Activated CD8-positive, alpha-beta memory T cell treated with anti-CD3 and anti-CD28 coated beads for 48 hours (primary cell): ENCODE measurements at places on chromosomes 5 and 9.

- DNase-seq, result no peak
Observed at GRCh38 chr5:2633992-2634391, 117.5 kb downstream of the IRX2 start.

DNA sequence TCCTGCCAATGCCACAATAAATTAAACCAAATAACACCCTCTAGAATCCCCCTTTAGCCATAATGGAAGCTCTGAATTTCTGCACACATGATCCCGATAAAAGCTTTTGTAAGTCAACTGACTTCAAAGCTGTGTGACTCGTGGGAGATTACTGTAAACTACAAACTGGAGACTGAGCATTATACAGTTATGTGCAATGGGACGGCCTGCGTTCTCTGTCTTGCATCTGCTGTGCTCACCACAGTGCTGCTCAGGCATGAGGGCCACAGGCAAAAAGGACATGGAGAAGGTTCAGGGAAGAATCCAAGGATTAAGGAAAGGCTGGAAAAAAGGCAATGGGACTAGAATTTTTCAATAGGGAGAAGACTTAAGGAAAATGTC lies 184.2 kb downstream of the FANCC start:
- no peak for DNase-seq

GRCh38 chr9:95313010-95313498 lies 4.5 kb downstream of the FANCC start:
- DNase-seq, result no peak

DNA sequence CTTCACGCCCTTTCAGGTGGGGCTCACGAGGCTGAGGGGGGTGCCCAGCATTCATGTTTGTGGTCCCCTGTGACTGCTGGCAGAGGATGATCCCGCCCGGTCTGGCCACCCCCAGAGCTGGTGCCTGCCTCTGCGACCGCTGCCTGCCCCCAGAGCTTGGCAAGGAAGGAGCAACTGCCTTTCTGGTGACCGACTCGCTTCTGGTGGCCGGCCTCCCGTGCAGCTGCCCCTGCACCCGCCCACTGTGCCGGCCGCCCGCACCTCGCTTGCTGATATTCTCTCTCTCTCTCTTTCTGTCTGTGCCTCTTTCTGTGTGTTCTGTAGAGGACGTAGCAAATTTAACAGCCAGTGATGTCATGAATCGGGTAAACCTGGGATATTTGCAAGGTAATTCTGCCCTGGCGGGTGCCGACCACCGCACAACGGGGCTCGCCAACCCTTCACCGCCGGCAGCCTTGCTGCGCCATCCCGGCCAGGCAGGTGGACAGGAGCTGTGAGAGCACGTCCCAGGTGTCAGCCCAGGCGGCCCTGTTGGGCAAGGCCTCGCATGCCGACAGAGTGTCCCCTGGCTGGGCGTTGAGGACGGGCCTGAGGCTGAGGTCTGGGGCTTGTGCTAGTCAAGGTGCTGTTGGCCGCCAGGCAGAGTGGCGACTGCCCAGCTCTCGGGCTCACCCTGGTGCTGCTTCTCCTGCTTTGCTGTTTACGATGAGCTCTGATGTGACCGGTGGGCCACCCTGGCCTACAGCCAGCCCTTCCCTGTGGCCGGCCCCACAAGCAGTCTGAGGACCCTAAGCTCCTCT lies 86.0 kb downstream of the KCNT1 start:
- DNase-seq, result no peak

DNA sequence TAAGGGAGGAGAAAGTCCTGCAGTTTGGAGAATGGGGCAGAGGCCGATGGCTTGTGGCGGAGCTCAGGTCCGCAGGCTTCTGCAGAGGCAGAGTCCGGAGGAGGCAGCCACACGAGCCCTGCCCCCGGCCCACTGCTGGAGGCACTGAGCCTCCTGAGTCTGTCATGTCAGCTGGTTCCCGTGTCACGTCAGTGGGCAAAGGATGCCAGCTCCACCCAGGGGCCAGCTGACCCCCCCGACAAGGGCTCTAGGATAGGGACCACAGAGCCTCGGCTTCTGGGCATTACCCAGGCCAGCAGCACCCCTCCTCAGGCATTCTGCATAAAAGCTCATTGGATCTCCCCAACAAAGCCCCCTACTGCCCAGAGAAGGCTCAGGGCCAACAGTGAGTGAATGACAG lies 8.5 kb downstream of the SH3PXD2B start:
- no peak for DNase-seq

DNA sequence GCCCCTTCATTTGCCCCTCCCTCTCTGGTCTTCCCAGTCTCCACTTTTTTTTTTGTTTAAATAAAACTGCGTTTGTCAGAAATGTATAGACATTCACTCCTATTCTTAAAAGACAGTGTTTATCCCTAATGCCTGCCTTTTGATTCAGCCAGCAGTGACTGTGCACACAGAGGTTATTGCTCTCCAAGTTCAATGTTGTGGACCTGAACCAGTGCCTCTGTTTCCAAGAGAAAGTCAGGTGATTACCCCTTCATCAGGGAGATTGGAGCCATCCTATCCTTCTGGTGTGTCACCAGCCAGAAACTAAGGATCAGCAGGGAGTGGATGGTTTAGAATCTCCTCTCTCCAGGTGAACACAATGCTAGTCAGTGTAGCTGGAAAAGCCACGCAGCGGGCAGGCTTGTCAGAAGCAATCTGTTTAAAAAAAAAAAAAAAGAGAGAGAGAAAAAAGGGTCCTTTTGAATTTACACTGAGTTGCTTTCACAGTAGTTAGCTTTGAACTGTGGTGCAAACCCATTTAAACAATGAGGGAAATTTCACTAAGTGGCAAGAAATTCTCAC lies 167.5 kb upstream of the DMRT1 start:
- DNase-seq, result no peak

DNA sequence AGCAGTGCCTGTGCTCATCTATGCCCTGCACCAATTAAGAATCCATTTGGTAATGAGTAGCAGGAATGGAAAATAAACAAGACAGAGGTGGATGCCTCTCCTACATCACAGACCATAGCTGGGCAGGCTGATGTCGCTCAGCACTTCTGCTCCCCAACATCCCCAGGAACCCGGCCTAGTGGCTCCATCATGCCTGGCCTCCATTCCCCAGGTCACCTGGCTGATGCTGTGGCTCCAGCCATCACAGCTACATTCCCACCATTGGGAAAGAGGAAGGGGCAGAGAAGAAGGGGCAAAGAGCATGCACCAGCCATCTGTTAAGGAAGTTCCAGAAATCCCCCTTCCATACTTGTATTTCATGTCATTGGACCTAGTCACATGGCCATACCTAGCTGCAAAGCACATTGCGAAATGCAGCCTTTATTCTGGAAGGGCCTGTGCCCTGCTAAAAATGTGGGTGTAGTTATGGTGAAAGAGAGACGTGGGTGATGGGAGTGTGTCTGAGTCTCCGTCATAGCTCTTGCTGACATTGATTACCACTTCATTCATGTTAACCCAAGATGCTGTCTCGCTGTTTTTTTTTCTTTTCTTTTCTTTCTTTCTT lies 86.1 kb upstream of the ADAMTS2 start:
- no peak for DNase-seq

DNA sequence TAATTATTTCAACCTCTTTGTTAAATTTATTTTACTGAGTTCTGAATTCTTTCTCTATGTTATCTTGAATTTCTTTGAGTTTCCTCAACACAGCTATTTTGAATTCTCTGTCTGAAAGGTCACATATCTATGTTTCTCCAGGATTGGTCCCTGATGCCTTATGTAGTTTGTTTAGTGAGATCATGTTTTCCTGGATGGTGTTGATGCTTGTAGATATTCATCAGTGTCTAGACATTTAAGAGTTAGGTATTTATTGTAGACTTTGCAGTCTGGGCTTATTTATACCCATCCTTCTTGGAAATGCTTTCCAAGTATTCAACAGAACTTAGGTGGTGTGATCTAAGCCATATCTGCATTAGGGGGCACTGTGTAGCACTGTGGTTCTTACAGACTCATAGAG lies 70.2 kb upstream of the SLC27A6 start:
- no peak for DNase-seq

DNA sequence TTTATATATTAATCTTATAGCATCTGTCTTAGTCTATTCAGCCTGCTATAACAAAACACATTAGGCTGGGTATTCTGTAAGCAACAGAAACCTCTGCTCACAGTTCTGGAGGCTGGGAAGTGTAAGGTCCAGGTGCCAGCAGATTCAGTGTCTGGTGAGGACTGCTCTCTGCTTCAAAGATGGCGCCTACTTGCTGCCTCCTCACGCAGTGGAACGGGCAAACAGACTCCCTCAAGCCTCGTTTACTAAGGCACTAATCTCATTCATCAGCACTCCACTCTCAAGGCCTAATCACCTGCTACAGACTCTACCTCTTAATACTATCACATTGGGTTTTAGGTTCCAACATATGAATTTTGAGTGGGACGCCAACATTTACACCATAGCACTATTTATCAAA lies 5.2 kb upstream of the TBC1D2 start:
- DNase-seq, result no peak
